ENCODE measurements at places on chromosomes 1 and 21. TPM values are rescaled to one million over a fixed set of nuclear protein-coding genes. Genes with fewer than 3 reads are reported as not detected.
A peak's percentile ranks its signal among the peaks of the same experiment; 100 is the strongest.

GRCh38 chr1:229383961-229384360, 41.1 kb upstream of the CCSAP start:
- DNase-seq, result peak; percentile 43

DNA sequence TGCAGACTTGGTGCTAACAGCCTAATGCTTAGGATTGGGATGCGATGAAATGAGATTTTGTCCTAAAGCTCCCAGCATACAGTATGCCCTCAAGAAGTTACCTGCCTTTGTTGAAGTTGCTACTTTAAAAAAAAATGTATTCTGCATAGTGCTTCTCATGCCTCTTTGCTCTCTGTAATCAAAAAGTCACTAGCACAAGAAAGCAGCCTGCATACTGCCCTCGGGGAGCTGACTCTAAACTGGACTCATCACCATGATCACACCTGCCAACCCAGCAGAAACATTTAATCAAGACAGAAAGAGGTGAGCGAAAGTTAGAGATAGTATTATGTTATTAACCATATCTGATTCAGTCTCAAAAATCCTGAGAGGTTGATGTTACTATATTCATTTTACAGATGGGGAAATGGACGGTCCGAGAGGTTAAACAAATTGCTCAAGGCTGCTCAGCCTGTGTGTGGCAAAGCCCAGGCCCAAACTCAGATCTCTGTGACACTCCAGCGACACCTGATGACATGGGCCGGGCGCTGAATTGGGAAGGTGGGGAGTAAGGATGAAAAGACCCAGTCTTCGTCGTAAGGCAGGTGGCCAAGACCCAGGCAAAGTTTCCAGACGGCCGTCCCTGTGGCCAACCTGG, 1.1 kb downstream of the BATF3 start:
- DNase-seq, result no peak

GRCh38 chr1:234968451-234968850, 160.2 kb downstream of the TOMM20 start:
- DNase-seq, result no peak

GRCh38 chr1:236864996-236865817, 70.1 kb downstream of the MTR start:
- no peak for DNase-seq

- DNase-seq, result no peak
Observed at GRCh38 chr1:56302878-56303277, 276.5 kb downstream of the PLPP3 start.

DNA sequence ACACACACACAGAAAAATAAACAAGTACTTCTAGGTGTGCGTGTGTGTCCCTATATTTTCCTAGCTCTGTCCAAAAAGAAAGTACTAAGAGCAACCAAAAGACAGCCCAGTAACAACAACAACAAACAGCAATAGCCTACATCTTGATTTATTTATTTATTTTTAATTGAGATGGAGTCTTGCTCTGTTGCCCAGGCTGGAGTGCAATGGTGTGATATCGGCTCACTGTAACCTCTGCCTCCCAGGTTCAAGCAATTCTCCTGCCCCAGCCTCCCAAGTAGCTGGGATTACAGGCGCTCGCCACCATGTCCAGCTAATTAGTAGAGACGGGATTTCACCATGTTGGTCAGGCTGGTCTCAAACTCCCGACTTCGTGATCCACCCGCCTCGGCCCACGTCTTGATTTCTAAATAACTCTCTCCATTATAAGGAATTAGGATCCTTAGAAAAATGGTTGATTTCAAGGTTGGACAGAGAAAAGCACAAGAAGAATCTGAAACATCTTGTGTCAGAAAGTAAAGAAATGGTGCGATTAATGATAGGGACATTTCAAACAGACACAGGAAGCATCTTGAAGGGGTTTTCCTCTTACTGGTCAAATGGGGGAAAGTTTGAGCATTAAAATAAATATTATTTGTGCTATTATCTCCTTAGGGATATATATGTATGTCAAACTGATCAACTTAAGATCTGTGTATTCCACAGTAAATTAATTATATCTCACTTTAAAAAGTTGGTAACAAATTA, 59.4 kb downstream of the ARID4B start:
- DNase-seq, result no peak

- no peak for DNase-seq
Observed at GRCh38 chr1:101165532-101165931, 71.3 kb upstream of the S1PR1 start.

GRCh38 chr1:98203466-98203865, 282.6 kb upstream of the DPYD start:
- no peak for DNase-seq

DNA sequence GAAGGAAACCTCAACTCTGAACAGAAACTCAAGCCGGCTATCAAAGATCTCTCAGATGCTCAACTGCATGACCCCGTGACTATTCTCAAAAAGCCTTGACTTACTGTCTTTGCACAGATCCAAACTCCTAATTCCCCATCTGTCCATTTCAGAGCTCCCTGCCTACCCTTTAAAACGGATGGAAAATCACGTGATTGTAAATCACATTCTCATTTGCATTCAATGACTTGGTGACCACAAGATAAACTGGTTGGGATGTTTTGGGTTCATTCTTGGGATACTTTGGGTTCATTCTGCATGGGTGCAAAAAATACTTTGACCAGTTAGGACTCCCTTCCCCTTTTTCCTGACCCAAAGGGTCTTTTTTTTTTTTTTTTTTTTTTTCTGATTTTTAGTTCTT, 41.3 kb upstream of the RUNX1 start:
- no peak for DNase-seq

DNA sequence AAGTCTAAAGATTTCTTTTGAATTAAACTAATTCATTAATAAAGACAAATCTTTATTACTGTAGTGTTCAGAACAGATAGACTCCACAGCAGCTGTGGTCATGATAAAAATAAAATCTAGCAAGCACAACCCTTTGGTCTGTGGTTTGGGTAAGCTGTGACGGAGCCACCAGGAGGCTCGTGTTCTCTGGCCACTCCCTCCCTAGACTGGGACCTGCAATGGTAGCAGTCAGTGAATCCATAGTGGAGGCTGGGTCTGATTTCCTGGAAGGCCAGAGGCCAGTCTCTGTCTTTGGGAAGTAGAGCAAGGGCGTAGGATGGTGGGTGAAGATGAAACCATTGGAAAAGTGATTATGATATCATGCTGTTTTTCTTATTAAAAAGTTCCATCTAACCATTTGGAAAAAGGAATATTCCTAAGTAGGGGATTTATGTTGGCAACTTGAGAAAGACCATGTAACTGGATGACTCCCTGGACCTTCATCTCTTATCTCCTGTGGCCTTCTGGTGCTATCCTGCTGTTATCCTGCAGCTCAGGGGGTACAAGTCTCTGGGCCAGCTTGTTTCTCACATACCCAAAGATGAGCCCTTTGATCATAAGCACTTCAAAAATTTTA, 39.0 kb downstream of the TENT5C start:
- DNase-seq, result no peak

Gene FCGR1A
- total RNA-seq, result not detected

GRCh38 chr21:33230545-33231324, 997 bp downstream of the IFNAR2 start:
- no peak for DNase-seq

Gene RAB29
- total RNA-seq, result 25.2 TPM

Gene CD1E
- not detected for total RNA-seq

DNA sequence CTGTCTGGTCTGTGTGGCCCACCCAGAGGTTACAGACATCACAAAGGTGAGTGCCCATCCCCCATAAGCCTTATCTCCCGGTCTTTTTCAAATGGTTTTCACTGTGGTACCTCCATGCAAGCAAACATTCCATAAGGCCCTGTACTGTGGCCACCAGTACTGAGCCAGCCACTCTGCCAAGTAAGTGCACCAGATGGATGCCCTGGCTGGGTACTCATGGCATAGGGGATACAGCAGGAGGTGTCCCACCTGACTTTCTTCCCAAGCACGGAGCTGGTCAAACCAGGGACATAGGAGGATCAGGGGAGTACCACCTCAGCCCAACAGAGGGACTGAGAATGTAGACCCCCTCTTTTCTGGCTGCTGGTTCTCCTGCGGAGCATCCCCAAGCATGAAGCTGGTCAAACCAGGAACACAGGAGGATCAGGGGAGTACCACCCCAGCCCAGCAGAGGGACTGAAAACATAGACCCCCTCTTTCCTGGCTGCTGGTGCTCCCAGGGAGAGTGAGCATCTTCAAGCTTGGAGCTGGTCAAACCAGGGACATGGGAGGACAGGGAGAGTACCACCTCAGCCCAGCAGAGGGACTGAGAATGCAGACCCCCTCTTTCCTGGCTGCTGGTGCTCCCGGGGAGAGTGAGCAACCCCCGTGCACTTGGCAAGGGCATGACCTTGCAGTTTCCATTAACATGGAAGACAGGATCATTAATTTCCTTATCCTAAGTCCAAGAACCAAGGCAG, 81.8 kb upstream of the KLHDC7A start:
- DNase-seq, result no peak

DNA sequence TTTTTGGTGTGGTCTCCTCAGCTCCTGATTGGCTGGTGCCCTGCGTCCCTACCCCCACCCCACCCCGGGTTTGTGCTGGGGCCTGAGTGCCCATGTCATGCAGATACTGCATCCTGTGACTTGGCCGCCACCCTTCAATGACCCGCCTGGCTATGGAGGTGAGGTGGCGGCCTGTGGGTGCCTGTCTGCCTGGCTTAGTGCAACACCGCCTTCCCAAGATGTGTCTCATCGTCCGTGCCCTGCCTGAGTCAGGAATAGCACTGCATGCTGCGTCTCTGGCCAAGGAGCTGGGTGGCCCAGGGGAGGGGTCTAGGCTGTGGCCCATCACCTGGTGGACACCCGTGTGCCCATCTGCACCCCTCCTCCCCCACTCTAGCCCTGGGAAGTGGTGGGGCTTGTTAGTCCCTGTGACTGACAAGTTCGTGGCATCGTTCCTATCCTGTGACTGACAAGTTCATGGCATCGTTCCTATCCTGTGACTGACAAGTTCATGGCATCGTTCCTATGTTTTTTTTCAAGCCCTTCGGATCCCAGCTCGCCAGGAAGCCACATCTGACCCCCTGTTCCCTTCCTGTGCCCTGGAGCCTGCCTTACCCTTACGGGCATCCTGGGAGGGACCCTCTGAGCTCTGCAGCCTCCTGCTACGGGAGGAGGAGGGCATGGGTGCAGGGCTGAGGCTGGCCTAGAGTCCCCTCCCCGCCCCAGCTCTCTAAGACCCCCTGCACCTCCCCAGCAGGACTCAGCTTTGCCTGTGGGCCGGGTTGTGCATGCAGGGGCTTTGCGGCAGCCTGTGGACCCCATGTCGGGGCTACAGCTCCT, 7.5 kb downstream of the SLX9 start:
- peak; percentile 39 for DNase-seq

GRCh38 chr1:93722081-93723031, 40.7 kb upstream of the BCAR3 start:
- DNase-seq, result no peak

GRCh38 chr1:14511796-14512585, 86.5 kb upstream of the KAZN start:
- no peak for DNase-seq

DNA sequence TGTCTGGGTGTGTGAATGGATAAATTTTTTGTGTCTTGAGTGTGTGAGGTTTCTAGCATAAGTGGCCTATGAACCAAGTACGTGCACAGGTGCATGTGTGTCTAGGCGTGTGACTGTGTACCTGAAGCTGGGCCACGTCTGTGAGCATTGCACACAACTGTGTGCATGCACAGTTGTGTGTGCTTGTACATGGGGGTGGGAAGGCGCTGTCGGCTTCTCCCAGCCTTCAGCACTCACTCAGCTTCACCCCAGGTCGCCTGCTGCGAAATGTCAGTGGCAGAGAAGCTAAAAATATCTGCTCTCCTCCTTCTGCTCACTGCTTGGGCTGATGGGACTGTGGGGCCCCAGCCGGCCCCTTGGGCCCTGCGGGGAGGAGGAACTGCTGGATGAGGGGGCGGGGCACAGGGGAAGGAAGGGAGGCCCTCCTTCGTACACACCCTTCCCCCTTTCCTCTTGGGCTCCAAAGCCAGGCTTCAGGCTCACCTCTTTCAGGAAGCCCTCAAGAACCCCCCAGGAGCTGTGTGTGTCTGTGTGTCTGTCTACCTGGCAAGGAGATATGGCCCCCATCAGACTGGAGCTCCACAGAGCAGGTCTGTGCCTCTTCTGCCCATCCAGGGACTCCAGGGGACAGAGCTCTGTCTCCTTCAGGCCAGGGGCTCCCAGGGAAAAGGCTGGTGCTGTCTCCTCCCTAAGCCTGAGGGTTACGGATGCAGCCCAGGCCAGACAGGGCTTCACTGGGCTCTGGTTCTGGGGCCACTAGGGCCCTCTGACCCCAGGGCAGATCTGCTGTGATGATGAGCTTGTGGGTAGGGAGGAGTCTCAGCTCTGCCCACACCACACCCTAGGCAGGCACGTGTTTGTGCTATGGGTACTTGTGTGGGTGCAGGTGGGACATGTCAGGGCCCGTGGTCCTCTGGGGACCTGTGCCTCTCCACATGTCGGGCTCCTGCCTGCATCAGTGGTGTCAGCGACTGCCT, 35.6 kb upstream of the WASF2 start:
- DNase-seq, result no peak

Gene MPL
- not detected for total RNA-seq

DNA sequence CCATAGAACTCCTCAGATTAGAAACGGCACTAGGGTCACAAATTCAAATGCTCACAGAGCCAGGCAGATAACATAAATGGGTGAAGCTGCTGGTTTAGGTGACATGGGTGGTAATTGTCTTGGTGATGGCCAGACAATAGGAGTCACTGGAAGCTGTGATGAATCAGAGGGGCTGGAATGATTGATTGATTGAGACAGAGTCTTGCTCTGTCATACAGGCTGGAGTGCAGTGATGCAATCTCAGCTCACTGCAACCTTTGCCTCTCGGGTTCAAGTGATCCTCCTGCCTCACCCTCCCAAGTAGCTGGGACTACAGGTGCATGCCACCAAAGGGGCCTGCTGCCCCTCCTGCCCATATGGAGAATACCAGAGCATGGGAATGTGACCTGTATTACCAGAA, 63.0 kb downstream of the HIVEP3 start:
- no peak for DNase-seq

- peak; percentile 88 for DNase-seq
Observed at GRCh38 chr1:1318131-1318652, 6.3 kb downstream of the INTS11 start.

DNA sequence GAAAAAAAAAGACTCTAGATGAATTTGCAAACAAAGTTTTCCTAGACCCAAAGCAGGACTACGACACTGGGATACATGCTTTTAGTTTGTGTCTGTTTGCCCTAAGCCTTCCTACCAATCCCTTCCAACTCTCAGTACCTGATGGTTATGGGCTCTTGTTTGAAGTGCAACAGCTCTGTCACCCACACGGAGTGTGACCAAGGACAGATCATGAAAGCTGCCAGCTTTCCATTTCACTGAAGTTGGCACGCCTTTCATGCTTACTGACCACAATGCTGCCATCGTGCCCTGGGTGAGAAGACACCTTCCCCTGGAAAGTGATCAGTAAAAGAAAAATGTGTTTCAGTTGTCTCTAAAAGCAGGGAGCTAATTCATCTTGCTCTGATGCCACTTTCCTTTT, 312.5 kb upstream of the PTBP2 start:
- no peak for DNase-seq

Gene TRIM67
- not detected for total RNA-seq

Gene ECE1
- total RNA-seq, result 63.5 TPM

Gene GUCA2B
- not detected for total RNA-seq

Gene CD53
- total RNA-seq, result not detected

Measured in foreskin keratinocyte (primary cell).